Tibial nerve (tissue), 4 donors: ENCODE measurements at places on chromosomes 3 and 15. TPM values are rescaled to one million over a fixed set of nuclear protein-coding genes. Genes with fewer than 3 reads are reported as not detected.

DNA sequence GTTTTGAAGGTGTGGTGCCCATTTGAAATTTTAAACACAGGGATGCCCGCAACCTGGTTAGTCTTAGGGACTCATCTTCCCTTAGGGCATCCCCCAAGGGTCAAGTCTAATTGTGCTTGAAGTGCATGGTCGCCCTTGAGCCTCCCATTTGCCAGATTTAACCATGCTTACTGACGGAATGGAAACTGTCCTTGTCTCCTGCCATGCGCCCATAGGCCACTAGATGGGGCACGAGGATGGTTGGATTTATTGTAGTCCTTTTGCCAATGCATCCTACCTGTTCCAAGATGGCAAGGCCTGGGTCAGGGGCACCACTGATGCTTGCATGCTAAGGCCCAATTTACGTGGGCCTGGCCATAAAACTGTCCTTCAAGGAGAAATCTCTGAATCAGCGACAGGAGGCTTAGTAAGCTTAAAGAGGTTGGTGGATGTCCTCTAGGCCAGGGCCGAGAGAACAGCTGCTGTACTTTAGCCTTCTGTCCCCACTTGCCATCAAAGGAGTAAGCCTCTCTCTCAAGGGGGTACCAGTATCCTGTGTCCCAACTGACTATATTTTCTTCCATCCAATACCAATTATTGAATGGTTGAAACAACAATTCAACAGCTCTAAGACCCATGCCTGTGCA is 355.4 kb downstream of the OTOL1 start:
- H3K36me3 ChIP-seq: no peaks in the 10 kb centered on the region
- no peak overlapping the region for H3K27ac ChIP-seq
- no peaks in the 10 kb centered on the region for H3K4me1 ChIP-seq
- peak; percentile 56 for DNase-seq
- no peak overlapping the region for H3K4me3 ChIP-seq

Gene CCDC12
- 36.9 TPM for total RNA-seq

DNA sequence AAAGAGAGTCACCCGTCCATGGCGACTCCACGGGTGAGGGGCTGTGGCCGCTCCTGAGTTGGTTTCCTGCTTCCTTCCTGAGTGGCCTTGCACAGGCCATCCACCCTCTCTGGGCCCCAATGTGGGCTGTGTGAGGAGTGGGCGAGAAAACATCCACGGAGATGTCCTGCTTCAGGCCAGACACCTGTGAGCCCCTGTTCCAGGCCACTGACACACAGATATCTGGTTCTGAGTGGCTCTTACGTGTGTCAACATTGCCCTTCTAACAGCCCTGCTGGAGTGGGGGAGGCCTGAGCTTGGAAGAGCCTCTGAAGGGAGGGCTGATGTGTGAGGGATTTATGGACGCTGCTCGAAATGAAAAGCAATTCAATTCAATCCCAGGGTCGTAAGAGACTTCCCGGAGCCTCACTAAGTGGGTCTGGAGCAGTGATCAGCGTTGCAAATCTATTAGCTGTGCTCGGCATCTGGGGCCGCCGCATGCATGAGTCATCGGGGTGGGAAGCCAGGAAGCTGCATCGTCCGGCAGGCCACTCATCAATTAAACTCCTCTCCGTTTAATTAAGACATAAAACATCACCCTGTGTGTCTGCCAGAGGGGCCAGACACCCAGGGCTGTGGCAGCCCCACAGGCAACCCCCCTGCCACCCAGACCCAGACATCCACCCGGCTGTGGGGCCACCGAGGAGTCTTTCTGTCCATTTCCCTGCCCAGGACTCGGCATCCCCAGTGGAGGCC is 20.0 kb upstream of the PRR23E start:
- DNase-seq: no peak

GRCh38 chr3:112354642-112355306 is 21.8 kb downstream of the CD200 start:
- H3K4me1 ChIP-seq: no peaks in the 10 kb centered on the region
- H3K27ac ChIP-seq: no peak overlapping the region
- DNase-seq: no peak
- H3K4me3 ChIP-seq: no peak overlapping the region

Gene ECE2
- not detected for total RNA-seq

Gene ATP13A5
- not detected for total RNA-seq

DNA sequence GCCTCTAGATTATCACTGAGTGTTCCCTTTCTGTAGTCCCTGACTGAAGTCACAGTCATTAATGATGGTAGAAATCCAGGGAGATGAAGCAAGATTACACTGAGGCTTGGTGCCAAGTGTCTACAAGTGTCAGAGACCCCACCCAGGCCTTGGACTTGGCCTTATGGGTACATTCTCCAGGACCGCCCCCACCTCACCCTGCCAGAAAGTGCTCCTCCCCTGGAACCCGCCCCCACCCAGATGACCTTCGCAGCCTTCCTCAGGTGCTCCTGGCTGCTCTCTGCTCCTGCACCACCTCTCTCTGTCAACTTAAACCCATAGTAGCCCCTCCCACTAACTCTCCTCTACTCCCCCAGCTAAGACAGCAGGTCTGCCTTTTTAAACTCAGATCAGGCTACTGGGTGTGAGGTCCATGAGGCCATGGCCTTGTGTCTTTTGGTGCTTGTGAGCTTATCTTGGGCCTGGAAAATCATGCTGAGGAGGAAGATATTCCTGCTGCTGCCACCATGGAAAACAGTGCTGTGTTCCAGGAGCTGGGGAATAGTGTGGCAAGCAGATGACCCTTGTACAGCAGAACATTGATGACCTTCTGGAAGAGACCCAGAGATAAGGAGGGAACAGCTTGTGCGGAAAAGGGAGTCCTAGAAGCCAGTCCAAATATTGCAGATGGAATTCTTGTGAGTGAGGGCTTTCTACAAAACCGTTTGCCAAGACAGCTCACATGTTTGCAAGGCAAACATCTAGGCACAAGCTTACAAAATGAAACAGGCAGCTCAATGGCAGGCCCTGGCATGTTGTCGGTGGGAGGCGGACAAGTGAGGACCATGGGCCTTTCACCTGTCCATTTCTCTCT is 40.3 kb upstream of the NDUFB4 start:
- no peaks in the 10 kb centered on the region for H3K4me1 ChIP-seq
- no peak overlapping the region for H3K4me3 ChIP-seq
- no peaks in the 10 kb centered on the region for H3K27me3 ChIP-seq
- H3K36me3 ChIP-seq: no peaks in the 10 kb centered on the region

Gene CHL1
- total RNA-seq: 279 TPM

Gene CNTN3
- 2.7 TPM for total RNA-seq

GRCh38 chr3:66472313-66473134 is 28.3 kb downstream of the LRIG1 start:
- H3K4me3 ChIP-seq: no peak overlapping the region
- H3K27ac ChIP-seq: peak overlapping the region; percentile 66
- no peaks in the 10 kb centered on the region for H3K36me3 ChIP-seq
- no peaks in the 10 kb centered on the region for H3K27me3 ChIP-seq
- no peak for DNase-seq

- no peak overlapping the region for H3K27ac ChIP-seq
- DNase-seq: no peak
- no peaks in the 10 kb centered on the region for H3K27me3 ChIP-seq
- H3K36me3 ChIP-seq: no peaks in the 10 kb centered on the region
- H3K4me1 ChIP-seq: peaks cover 22% of the 10 kb centered on the region
These were observed 27.6 kb downstream of the RUBCN start for GRCh38 chr3:197709135-197709534.

- H3K4me3 ChIP-seq: no peak overlapping the region
- H3K27me3 ChIP-seq: no peaks in the 10 kb centered on the region
- H3K27ac ChIP-seq: no peak overlapping the region
These were observed 14.4 kb upstream of the TKT start for GRCh38 chr3:53269888-53270880.

Gene ADGRG7
- 0.42 TPM for total RNA-seq

DNA sequence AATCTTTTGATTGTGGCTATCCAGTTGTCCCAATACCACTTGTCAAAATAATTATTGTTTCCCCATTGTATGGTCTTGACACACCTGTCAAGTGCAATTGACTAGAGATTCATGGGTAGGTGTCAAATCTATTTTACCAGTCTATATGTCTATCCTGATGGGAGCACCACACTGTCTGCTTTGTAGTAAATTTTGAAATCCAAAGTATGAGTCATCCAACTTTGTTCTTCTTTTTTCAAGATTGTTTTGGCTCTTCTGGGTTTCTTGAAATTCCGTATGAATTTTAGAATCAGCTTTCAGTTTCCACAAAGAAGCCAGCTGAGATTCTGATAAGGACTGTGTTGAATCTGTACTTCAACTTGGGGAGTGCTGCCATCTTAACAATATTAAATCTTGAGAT is 71.9 kb downstream of the CSNK1G1 start:
- no peak overlapping the region for H3K4me3 ChIP-seq
- no peak overlapping the region for H3K27ac ChIP-seq
- no peaks in the 10 kb centered on the region for H3K4me1 ChIP-seq
- DNase-seq: no peak
- H3K36me3 ChIP-seq: peaks cover 3% of the 10 kb centered on the region
- H3K27me3 ChIP-seq: no peaks in the 10 kb centered on the region

Gene RASGRP1
- total RNA-seq: 2.1 TPM

- no peaks in the 10 kb centered on the region for H3K27me3 ChIP-seq
- no peaks in the 10 kb centered on the region for H3K36me3 ChIP-seq
- no peaks in the 10 kb centered on the region for H3K4me1 ChIP-seq
These were observed 20.1 kb upstream of the GLCE start for GRCh38 chr15:69140306-69140705.

Gene TMF1
- total RNA-seq: 33.5 TPM

GRCh38 chr3:49952924-49953323 is 13.0 kb downstream of the RBM6 start:
- no peaks in the 10 kb centered on the region for H3K4me1 ChIP-seq
- no peaks in the 10 kb centered on the region for H3K36me3 ChIP-seq
- H3K27ac ChIP-seq: no peak overlapping the region
- no peaks in the 10 kb centered on the region for H3K27me3 ChIP-seq
- DNase-seq: no peak
- no peak overlapping the region for H3K4me3 ChIP-seq

Gene RHCG
- total RNA-seq: not detected

GRCh38 chr3:171001957-171002694 is 24.4 kb downstream of the SLC2A2 start:
- no peak for DNase-seq
- no peaks in the 10 kb centered on the region for H3K4me1 ChIP-seq
- no peaks in the 10 kb centered on the region for H3K27me3 ChIP-seq
- H3K36me3 ChIP-seq: no peaks in the 10 kb centered on the region

- no peak for DNase-seq
- no peak overlapping the region for H3K27ac ChIP-seq
- H3K36me3 ChIP-seq: peaks cover 20% of the 10 kb centered on the region
- no peaks in the 10 kb centered on the region for H3K27me3 ChIP-seq
- no peak overlapping the region for H3K4me3 ChIP-seq
These were observed 134.3 kb upstream of the ABHD17C start for GRCh38 chr15:80560601-80561400.

- no peaks in the 10 kb centered on the region for H3K4me1 ChIP-seq
- H3K4me3 ChIP-seq: no peak overlapping the region
- no peak overlapping the region for H3K27ac ChIP-seq
- no peaks in the 10 kb centered on the region for H3K36me3 ChIP-seq
These were observed 847.7 kb downstream of the ROBO2 start for GRCh38 chr3:77887611-77888010.

Gene RSRC1
- total RNA-seq: 58.2 TPM

Gene SNX22
- 37.5 TPM for total RNA-seq

Gene BFSP2
- total RNA-seq: not detected

DNA sequence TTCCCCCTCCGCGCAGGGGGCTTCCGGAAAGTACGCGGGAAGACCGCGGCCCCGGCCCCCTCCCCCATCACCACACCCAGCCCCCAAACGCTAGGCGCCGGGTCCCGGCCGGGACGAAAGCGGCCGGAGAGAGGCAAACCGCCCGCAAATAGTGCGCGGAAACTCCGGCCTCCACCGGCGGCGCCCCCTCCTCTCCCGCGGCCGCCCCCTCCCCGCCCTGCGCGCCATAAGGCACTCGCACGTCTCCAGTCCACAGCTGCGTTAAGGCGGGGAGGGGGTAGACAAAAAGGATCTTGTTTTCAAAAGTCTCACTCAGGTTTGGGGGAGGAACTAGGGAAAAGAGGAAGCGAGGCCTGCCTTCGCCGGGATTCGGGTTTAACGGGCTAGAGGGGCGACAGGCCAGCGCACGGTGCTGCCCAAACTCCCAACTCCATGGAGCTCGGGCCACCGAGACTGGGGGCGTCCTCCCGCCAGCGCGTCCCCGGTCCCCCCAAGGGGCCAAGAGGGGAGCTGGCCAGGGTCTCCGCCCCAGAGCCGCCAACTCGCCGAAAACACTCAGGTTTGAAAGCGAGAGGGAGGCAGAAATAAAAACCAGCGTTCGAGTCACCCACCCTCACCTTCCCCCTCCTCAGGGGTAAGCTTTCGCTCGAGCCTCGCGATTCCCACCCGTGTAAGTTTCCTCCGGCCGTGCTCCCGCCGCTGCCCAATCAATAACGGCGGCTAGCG is 1.8 kb downstream of the ANP32A start:
- peak; percentile 40 for DNase-seq
- H3K4me3 ChIP-seq: peak overlapping the region; percentile 73
- peak overlapping the region; percentile 98 for H3K27ac ChIP-seq
- no peaks in the 10 kb centered on the region for H3K36me3 ChIP-seq
- H3K27me3 ChIP-seq: no peaks in the 10 kb centered on the region

DNA sequence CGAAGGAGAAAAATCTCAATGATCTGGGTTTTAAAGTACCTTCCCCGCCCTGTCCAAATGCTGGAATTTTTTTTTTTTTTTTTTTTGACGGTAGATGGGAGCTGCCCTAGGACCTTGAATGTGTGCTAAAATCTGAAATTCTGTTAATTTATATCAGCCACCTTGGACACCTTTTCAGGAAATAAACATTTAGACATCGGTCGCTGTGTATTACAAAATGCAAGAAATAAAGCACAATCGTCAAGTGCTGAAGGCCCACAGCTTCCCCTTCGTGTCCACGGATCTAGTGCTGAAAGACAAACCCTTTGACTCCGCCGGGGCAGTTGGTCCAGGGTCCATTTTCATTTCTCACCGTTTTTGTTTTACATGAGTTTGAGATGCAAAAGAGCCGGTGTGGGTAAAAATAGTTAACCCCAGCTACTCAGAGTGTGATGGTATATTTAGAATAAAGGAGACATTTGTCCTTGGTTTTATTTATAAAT is 90.2 kb upstream of the CHD2 start:
- peak overlapping the region; percentile 98 for H3K27ac ChIP-seq
- H3K36me3 ChIP-seq: no peaks in the 10 kb centered on the region
- no peaks in the 10 kb centered on the region for H3K27me3 ChIP-seq
- H3K4me3 ChIP-seq: peak overlapping the region; percentile 54
- H3K4me1 ChIP-seq: peaks cover 18% of the 10 kb centered on the region
- peak; percentile 50 for DNase-seq

Gene PCSK6
- total RNA-seq: 11.2 TPM

DNA sequence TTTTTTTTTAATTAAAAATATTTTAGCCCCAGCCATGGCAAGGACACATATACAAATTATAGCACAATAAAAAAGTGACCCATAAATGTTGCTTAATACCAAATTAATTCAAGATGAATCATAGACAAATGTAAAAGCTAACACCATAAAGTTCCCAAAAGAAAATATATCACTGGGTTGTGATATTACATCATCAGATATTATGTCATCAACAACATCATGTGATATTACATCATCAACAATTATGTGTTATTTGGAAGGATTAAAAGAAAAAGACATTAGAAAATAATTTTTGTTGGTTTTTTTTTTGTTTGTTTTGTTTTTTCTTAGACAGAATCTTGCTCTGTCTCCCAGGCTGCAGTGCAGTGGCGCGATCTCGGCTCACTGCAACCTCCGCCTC is 34.5 kb upstream of the ABHD10 start:
- peaks cover 57% of the 10 kb centered on the region for H3K36me3 ChIP-seq
- no peak overlapping the region for H3K4me3 ChIP-seq
- H3K27me3 ChIP-seq: no peaks in the 10 kb centered on the region
- H3K4me1 ChIP-seq: no peaks in the 10 kb centered on the region
- H3K27ac ChIP-seq: no peak overlapping the region
